ENCODE measurements at places on chromosomes 1 and 21.
A peak's percentile ranks its signal among the peaks of the same experiment; 100 is the strongest.

DNA sequence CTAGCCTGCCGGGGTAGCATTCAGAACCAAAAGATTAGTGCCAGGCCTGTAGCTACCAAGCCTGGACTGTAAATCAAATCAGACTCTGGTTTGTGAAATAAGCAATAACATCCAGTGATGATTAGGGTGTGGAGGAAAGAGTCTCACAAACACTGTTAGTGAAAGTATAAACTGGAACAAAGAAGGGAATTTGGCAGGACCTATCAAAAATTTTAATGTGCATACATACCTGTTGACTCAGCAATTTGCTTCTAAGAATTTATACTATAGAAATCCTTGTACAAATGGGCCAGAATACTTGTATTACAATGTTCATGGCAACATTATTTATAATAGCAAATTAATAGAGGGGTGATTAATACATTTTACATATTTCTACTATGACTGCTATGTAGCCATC is 109.8 kb upstream of the WARS2 start:
- DNase-seq, result no peak

GRCh38 chr1:3900969-3901529 is 977 bp upstream of the C1orf174 start:
- peak; percentile 98 for DNase-seq

- DNase-seq, result peak; percentile 13
Measured at GRCh38 chr1:220226752-220227151, 45.5 kb downstream of the RAB3GAP2 start.

GRCh38 chr1:60502506-60502905 is 428.9 kb upstream of the C1orf87 start:
- no peak for DNase-seq

- peak; percentile 79 for DNase-seq
Measured at GRCh38 chr1:117128323-117129079, 7.0 kb upstream of the TRIM45 start.

DNA sequence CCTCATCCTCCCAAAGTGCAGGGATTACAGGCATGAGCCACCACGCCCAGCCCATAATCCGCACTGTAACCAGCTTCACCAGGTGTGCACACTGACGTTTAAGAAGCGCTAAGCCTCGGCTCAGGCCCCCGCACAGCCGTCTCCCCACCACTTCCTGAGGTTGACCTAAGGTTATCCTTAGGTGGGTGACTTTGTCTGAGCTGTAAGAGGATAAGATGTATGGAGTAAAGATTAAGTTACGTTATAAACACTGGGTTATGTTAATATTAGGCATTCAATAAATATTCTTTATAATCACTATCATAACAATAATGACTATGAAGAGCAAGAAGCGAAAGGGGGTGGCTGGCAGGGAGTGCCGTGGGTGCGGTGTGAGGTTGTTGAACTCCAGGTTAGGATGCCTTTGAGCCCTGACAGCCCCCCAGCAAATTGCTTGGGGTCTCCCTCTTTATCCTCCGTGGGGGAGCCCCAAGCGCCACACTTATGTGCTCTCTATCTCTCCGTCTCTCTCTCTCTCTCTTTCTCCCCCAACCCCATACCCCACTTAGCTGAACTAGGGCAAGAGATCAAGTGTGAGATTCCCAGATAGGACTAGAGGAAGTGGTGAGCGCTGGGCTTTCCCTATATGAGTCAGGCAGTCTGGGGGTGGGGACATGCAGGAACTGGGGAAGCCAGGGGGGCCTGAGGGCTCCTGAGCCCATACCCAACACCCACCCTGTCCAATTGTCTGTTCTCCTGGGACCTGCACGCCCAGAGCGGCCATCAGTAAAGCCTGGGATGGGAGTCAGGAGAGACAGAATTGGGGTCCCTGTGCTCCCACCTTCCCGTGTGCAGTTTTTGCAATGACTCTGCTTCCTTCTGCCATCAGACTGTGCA is 7.6 kb downstream of the EFHD2 start:
- DNase-seq, result peak; percentile 65

DNA sequence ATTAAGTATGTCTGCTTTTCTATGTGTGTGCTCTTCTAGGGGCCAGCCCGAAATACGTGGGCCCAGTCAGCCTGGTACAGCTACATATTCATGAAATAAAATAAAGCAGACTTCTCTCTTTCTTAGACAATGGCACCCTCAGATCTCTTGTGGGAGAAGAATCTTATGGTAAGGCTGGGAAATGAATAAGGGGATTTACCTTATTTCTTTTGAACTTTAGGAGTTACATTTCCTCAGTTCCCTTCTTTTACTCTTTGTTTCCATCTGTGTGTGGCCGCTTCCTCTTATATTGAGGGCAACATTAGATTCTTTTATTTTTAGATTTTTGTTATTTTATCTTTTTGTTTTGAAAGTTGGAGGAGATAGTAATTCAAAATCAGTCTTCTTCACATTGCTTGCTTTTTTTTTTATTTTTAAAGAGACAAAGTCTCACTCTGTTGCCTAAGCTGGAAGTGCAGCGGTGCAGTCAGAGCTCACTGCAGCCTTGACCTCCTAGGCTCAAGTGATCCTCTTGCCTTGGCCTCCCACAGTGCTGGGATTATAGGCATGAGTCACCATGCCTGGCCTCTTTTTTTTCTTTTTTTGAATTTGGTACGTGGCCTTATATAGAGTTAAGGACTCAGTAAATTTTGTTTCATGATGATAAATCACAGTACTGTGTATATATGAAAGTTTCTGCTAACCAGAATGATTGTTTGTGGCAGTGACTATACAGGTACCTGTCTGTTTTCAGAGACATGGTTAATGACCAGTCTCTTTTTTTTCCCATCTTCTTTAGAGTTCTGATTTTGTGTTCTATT is 9.1 kb downstream of the LAMC1 start:
- peak; percentile 57 for DNase-seq

- no peak for DNase-seq
Measured at GRCh38 chr1:68454534-68454933, 4.8 kb upstream of the RPE65 start.

DNA sequence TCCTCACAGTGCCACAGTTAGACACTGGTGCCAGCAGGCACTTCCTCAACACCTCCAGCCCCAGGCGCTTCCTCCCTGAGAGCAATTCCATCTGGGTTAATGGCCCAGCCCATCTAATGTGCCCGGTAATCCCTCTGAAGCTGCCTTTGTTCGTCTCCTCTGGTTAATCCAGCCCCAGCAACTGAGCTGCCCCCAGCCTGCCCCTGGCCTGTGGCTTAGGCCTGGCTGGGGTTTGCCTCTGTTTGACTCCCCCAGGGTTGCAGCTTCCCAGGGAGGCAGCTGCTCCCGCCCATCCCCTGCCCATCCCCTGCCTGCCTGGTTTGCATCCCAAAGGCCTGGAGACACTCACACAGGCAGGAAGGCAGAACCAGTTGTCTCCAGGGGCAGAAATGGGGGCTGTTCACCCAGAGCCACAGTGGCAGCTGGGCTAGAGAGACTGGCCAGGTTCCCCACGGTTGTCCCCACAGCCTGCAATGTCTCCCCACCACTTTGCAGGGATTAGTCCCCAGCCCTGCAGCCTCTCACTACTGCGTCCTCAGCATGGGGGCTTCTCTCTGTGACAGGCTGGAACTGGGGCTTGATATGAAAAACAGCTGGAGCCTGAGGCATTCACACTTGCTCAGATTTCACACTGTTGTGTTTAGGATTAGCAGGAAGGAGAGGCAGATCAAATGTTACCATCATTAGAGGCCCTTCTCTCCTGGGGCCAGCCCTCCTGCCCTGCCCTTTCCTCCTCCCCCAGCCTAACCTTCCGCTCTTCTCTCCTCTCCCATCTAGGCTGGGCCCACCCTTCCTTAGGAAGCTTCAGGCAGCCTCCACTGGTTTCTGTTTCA is 120.2 kb downstream of the TLR5 start:
- no peak for DNase-seq

DNA sequence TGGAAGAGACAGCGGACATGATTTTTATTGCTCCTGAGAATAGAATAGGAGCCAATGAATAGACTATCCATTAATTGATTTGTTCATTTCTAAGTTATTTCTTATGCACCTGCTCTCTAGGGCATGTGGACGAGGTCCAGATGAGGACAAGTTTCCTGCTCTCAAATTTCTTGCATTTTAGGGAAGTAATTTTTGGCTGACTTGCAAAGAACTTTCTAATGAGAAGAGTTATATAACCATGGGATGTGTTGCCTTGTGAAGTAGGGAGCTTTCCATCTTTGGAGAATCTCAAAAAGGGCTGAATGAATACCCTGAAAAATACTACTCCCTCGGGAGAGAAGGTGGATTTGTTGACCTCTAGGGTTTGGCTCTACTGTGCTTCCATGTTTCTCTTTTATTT is 243.0 kb downstream of the KIF26B start:
- no peak for DNase-seq

Data from choroid plexus epithelial cell (primary cell).